ENCODE measurements at places on chromosomes 13 and 19. TPM values are rescaled to one million over a fixed set of nuclear protein-coding genes. Genes with fewer than 3 reads are reported as not detected.
A peak's percentile ranks its signal among the peaks of the same experiment; 100 is the strongest.

GRCh38 chr13:113863524-113864272 is at the start of gene GAS6:
Gene GAS6, minus strand, starts transcription at chr13:113864076. Its CDS starts 156 bp downstream, at chr13:113863920.
- DNase-seq: peak; percentile 20

GRCh38 chr13:30148786-30149185 is 158.6 kb downstream of the KATNAL1 start:
- DNase-seq: no peak

- DNase-seq: no peak
Measured at GRCh38 chr13:93411186-93411680, 184.6 kb downstream of the GPC6 start.

DNA sequence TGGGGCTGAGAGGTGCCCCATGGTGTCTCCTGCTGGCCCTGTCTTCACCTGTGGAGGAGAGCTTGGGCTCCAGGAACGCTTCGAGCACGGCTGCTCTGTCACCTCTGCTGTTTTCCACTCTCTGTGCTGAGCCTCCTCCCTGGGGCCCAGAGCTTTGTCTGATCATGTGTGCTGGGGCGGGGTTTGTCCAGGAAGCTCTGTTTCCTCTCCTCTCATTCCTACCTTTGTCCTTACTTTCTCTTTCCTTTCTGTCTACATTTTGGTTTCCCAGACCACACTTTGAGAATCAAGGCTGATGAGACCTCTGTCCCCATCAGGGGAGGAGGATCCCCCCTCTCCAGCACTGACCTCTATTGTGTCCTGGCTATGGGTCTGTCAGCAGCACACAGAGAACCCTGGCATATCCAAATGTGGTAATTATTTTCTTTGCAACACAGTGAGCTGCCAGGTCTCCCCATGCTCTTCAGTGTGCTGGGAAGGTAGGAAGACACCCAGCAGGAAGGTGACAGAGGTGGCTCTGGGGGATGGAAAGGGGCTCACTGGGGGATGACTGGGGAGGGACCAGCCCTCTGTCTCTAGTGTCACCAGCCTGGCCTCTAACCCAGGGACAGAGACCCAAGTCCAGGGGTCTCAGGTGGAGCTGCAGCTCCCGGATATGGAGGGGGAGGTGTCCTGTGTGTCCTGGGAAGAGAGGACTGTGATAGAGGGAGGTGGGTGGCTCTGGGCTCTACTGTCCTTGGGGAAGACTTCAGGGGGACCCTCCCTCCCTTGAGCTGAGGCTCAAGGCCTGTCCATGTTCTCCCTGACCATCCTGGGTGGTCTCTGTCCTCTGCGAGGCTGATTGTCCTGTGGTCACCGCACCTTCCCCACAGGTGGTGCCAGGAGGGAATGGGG is at the start of gene CEACAM1:
Gene CEACAM1, minus strand, starts transcription at position 128 of the 894 bp plus-strand sequence. Its CDS starts 107 bp downstream, at position 21.
- peak; percentile 39 for DNase-seq

GRCh38 chr13:44169018-44169911 is 204.4 kb upstream of the SERP2 start:
- no peak for DNase-seq

DNA sequence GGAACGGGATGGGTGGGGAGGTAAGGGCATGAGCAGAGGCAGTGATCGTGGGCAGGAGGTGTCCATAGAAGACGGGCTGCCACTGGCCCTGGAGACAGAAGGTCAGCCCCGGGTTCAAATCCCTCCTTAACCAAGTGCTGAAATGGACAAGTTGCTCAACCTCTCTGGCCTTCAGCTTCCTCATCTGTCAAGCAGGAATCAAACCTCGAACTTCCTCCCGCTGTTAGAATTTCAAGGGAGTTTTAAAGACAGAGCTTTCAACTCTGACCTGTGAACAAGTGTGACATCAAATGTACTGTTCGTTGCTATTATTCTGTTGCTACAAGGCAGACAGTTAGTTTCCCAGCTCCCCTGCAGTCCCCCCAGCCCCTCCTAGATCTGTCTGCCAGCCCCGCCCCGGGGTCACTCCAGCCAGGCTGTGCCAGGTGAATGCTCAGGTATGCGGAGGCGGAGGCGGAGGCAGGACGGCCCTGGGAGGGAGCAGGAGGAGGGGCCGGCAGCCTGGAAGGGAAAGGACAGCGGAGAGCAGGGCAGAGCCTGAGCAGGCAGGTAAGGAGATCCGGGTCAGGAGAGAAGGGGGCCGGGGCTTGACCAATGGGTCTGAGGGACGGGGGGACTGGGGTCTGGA is at the start of gene EPS8L1:
Gene EPS8L1, plus strand, starts transcription at position 499 of the 628 bp plus-strand sequence. CDS start 576 bp downstream, outside the sequence.
- no peak for DNase-seq

GRCh38 chr19:10718205-10719196 is 622 bp downstream of the DNM2 start:
- DNase-seq: peak; percentile 45

GRCh38 chr13:73849292-73849691 is 284.9 kb downstream of the KLF12 start:
- DNase-seq: peak; percentile 15

- no peak for DNase-seq
Measured at GRCh38 chr19:45591004-45591637, 6.5 kb upstream of the OPA3 start.

- no peak for DNase-seq
Measured at GRCh38 chr13:51679616-51680015, 95.4 kb downstream of the WDFY2 start.

- DNase-seq: no peak
Measured at GRCh38 chr19:54147676-54148075, 10.1 kb downstream of the CNOT3 start.

GRCh38 chr13:97810152-97810551 is 143.3 kb upstream of the IPO5 start:
- no peak for DNase-seq

GRCh38 chr13:68473834-68474326 is 1243.7 kb upstream of the PCDH9 start:
- no peak for DNase-seq

DNA sequence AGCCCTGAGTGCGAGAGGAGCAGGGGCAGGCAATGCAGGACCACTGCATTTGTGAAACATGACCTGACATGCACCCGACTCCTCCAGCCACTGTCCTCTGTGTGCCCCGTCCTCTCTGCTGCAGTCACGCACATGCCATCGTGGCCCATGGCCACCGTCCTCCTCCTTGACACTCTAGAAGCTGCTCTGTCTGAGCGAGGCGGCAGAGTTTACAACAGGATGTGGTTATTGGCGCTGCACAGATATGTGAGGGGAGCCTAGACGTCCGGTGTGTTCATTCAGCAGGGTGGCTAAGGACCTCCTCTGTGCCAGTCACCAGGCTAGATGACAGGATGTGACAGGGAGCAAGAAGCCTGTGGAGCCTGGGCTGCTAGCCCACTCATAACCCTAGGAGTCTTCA is 277.8 kb downstream of the FOXO1 start:
- peak; percentile 66 for DNase-seq

GRCh38 chr19:51824281-51825005 is 29.5 kb downstream of the FPR3 start:
- DNase-seq: no peak

DNA sequence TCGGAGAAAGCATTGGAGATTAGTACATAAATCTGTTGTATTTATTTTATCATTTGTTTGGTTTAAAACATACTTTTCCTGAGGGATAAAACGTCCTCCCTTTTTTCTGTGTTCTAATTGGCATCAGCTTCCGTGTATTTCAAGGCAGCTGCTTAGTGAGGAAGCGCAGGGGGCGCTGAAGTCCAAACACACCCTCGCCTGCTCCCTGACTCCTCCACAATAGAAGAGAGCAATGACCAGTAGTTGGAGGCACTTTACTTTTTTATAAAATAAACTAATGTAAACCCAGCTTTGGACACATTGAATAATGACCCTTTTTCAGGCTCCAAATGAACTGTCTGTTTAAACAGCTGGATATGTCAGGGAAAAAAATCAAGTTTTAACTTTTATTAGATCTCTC is 79.9 kb downstream of the RNASEH2B start:
- DNase-seq: no peak

GRCh38 chr19:12785431-12786031 is 5.8 kb upstream of the JUNB start:
- no peak for DNase-seq

GRCh38 chr13:110402299-110403069 is 95.4 kb downstream of the COL4A2 start:
- DNase-seq: no peak

DNA sequence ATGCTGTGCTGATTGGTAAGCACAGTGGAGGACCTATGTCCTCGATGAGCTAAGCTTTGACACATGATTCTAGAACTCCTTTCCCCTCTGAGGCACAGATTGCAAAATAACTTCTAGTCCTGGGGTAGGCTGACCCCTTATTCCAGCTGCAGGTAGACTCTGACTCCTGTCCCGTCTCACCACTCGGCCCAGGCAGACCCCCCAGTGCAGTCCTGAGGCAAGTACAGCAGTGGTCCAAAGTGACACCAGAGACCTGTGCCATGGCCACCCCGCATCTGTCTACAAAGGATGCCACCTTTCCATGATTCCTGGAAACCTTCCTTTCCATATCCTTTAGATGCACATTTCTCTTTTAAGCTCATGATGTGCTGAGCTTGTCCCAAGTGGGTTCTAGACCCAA is 482.5 kb downstream of the ZNF536 start:
- DNase-seq: no peak

DNA sequence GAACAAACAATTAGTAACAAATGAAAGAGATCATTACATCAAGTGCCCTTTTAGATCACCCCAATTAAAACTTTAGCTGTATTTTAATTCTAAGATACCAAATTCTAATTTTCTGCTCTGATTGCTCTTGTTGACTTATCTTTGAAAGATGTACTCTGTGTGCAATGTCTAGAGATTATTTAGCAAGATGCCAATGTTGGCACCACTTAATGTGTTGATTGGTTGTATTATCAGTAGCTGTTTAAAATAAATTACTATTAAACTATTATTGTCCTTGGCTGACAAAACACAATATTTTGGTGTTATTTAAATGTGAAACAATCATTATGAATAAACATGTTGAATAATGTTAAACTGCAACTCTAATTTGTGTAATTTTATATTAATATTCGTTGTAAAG is 386.0 kb downstream of the DACH1 start:
- no peak for DNase-seq

DNA sequence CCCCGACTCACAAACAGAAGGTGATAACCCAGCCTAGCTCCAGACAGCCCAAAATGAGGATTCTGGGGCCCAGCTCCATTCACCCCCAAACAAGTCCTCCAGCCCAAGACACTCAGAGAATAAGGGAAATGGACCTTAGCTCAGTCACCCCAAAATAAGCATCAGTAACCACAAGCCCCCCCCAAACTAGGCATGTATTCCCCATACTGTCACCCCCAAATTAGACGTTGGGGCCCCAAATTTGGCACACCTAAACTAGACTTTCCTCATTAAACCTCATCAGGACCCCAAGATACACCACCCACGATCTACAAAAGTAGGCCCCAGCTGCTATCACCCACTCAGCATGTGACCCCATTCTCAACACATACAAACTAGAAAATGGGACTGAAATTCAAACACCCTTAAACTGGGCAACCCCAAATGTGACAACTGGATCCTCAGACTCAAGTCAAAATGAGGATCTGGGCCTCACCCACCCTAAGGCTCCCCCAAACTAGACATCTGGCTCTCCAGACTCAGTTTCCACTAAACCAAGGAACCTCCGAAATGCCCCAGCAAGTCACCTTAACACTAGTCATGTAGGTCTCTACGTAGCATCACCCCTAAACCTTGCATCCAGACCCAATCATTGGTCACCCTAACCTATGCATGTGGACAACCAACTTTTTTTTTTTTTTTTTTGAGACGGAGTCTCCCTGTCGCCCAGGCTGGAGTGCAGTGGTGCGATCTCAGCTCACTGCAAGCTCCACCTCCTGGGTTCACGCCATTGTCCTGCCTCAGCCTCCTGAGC is 13.4 kb upstream of the ERFL start:
- no peak for DNase-seq

GRCh38 chr19:56266051-56266450 is 6.5 kb upstream of the EDDM13 start:
- no peak for DNase-seq

DNA sequence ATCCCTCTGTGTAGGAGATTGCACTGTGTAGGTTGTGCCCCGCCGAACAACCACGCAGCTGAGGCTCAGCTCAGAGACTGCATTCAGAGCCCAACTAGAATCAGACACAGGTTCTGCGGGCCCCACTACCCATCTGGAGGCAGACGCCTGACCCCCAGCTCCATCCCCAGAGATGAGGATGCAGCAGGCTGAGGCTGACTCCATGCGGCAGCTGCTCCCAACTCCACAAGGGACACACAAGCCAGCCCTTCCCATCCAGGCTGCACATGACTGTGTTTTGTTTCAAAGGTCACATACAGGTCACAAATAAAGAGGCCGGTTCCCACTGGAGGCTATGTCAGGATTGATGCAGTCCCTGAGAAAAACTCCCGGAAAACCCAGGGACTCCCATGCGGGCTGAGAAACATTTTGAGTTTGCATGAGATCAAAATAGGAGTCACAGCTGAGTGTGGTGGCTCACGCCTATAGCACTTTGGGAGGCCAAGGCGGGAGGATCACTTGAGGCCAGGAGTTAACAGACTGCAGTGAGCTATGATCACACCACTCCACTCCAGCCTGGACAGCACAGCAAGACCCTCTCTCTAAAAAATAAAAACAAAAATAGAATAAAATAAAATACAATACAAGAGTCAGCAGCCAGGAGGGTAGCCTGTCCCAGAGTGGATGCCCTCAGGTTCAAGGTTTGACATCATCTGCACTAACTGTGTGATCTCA is 14.0 kb downstream of the ELL start:
- no peak for DNase-seq

GRCh38 chr13:31195616-31196015 is 4.2 kb upstream of the B3GLCT start:
- DNase-seq: no peak

- DNase-seq: peak; percentile 60
Measured at GRCh38 chr19:17719730-17720400, 585 bp downstream of the MAP1S start.

Gene MCF2L
- 9.3 TPM for total RNA-seq

Gene SHISA7
- total RNA-seq: not detected

Gene ZNF527
- 3.7 TPM for total RNA-seq

Gene DPF1
- total RNA-seq: 0.40 TPM

Gene FOXO1
- total RNA-seq: 62.7 TPM

Gene CYP2F1
- total RNA-seq: not detected
